ENCODE measurements at places on chromosomes 7 and 10.

DNA sequence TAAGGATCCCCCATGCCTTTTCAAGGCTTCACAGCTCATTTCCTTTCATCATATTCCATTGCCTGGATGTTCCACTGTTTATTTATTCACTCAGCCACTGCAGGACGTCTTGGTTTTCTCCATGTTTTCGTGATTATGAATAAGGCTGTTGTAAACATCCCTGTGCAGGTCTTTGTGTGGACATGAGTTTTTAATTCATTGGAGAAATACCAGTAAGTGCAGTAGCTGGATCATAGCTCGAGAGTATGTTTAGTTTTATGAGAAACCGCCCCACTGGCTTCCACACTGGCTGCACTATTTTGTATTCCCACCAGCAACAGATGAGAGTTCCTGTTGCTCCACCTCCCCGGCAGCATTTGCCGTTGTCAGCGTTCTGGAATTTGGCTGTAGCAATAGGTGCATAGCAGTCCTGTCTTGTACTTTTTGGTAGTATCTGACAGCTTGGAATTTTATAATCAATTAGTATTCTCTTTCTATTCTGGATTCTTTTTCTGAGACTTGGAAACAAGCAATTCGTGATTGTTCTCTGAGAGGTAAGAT lies 269.9 kb upstream of the PITRM1 start:
- DNase-seq: no peak

DNA sequence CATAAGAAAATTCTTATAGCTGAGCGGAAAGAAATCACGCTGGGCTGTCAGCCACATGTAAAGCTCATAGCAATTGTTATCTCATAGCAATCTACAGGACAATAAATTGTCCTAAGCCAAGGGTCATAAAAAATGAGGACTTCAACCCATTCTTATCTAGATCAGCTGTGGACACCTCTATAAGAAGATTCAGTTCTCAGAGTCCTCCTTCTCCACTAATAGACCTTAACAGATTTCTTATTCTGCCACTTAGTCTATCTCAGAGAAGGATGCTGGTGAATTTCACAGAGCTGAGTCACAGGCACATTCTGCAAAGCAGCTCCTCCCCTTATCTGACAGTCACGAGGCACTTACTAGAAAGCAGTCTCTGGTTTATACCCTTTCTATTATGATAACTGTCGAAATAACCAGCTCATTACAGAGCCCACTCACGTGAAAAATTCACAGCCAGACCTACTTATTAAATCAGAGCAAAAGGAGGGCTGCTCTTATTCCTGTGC lies 185.3 kb upstream of the PCLO start:
- DNase-seq: no peak

DNA sequence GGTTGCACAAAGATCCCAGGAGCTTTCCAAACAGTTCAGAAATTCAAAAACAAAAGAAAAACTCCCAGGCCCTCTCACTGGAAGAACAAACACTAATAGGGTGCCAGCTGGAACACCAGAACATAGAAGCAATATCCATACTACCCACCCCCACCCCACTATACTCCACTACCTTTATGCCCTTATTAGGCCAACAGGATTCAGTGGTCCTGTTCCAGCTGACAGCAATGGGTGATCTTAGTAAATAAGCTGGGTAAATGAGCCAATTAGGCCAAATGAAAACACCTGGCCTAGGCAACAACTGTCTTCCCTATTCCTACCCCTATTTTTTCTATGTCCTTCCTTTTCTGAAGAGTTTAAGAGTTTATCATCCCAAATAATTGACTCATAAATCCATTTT lies 11.7 kb downstream of the NOC3L start:
- no peak for DNase-seq

DNA sequence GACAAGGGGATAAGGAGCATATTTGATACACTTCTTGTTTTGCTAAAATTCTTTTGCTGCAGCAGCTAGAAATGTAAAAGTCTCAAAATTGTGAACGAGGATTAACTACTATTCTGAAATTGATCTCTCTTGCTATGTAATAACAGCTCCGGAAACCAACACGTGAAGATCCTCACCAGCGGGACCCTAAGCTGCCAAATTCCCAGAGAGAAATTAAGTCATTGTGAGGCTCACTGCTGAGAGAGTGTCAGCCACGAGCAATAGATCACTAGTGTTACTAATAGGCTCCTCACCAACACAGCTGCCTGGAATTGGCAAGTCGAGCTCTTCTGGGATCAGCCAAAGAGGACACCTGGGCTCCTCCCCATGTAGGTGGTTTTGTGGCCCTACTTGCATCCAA lies 5.6 kb upstream of the VWA2 start:
- DNase-seq: no peak

- DNase-seq: no peak
These were observed 7.8 kb downstream of the GARIN1A start for GRCh38 chr7:128679920-128680319.

- no peak for DNase-seq
These were observed 81.9 kb downstream of the DNMBP start for GRCh38 chr10:99927721-99928280.

GRCh38 chr7:55299273-55299967 lies 65.7 kb upstream of the LANCL2 start:
- DNase-seq: no peak

DNA sequence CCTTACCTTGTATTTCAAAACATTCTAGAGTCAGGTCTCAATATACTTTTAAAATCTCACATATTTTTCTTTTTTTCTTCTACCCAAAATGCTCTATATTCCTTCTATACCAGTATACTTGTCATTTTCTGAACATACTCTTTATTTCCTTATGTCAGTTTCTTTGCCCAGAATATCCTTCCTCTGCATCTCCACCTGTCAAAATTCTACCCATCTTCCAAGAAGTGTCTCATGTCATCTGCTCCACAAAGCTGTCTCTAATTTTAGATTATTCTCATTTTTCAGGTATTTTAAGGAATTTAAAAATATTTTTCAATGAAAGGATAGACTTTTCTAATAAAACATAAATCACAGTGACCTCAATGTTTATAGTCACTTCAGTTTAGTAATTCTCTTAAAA lies 328.0 kb upstream of the SMIM30 start:
- DNase-seq: no peak

DNA sequence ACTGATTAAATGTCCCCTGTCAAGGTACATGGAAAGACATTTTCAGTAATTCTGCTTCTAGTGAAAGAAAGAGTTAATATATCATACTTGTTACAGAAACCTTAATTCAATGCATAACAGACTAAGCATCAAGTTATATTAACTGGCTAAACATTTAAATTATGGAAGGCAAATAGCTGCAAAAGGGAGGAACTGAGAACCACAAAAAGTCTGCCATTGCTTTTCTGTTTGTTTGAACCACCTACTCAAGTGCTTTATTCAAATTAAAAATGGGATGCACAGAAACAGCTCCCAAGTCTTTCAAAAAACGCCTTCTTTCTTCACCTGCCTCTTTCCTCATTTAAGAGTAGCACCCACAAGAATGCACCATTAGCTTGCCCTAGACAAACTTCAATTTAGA lies 271.9 kb downstream of the RNLS start:
- DNase-seq: no peak

DNA sequence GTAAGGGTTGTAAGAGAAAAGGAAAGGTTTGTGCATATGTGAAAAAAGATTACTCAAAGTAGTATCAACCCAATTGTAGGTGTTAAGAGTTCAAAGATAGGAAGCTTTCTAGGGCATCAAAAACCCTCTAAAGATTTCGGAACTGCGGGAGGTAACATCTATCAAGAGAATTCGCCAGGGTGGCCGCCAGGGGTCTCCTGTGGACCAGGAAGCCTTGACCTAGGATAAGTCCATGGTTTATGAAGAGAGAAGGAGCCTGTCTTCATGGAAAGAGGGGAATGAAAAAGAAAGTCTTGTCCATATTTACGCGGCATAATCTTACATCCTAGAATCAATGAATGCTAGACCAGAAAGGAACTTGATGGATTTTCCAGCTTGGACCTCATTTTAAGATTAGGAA lies 140.7 kb upstream of the CALCR start:
- DNase-seq: peak; percentile 25

DNA sequence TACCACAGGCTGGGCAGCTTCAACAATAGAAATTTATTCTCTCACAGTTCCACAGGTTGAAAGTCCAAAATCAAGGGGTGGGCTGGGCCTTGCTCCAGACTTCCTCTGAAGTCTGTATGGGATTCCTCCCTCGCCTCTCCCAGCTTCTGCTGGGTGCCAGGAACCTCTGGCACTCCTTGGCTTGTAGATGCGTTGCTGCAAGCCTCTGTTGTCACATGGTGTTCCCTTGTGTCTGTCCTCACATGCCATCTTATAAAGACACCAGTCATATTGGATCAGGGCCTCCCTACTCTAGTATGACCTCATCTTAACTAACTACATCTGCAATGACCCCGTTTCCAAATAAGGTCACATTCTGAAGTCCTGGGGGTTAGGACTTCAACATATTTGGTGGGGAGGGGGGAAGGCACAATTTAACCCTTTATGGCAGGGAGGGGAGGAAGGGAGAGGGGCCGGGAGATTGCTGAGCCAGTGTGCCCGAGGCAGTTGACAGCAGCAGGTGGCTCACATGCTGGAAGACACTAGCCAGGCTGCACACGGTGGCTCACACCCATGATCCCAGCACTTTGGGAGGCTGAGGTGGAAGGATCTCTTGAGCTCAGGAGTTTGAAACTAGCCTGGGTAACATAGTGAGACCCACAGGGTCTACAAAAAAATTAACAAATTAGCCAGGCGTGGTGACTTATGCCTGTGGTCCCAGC lies 18.8 kb downstream of the ZNF282 start:
- no peak for DNase-seq

- no peak for DNase-seq
These were observed 54.5 kb downstream of the INSIG1 start for GRCh38 chr7:155352076-155352752.

DNA sequence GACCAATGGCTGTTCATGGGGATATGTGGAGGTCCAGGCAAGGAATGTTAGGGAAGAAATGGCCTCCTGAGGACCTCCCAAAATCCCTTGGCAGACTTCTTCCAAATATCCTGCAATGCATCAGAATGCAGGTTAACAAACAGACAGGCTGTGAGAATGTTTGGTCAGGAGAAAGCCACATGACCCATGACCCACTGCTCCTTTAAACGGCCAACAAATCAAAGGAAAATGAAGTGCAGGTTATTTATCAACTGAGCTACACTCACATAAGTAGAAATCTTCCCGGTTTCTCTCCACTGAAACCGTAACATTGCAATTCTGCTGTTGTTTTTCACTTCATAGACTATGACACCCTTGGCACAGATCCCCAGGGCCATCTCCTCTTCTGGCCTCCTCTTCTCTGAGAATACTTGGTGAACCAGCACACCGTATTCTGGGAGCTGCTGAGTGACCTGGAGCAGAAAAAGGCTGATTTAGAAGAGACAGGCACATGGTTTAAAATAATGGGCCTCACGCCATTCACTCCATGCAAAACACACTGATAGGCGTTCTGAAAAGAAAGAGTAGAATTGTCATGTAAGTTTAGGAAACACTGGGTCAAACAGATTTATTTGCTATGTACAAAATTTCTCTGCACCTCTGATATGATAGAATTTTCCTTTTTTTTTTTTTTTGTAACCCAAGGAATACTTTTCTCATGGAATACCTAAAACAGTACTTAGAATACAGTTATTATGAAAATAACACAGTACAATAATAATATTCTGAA lies 67.8 kb downstream of the FRMPD2 start:
- DNase-seq: no peak

- DNase-seq: no peak
These were observed 49.4 kb downstream of the HK1 start for GRCh38 chr10:69327463-69328379.

DNA sequence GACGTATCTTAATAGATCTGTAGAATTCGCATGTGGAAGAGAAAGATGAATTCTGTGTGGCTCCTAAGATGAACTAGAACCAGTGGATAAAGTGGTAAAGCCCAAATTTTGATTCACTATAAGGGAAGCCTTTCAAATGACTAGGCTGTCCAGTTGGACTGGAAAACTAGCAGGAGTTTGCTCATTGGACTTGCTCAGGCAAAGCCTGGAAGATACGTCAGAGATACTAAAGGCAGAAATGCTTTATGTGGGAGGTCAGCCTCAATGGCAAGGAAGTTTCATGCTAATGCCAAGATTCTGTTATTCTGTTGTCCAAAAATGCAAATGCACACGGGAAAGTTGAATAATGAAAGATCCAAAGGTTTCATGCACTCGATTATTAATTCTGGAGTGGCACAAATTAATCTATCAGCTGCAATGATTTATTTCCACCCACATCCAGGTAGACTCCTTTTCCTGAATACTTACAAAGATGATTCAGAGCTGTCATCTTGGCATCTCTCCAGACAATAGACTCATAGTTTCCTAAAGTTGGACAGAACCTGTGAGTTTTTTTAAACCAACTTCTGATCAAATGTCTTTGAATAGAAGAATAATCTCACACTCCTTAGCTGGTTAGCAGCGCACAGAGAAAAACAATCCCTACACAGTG lies 20.5 kb upstream of the PPP1R3C start:
- no peak for DNase-seq

- no peak for DNase-seq
These were observed 155.4 kb downstream of the SEC23IP start for GRCh38 chr10:120047926-120048325.

- no peak for DNase-seq
These were observed 41.1 kb downstream of the FAM20C start for GRCh38 chr7:233249-234035.

DNA sequence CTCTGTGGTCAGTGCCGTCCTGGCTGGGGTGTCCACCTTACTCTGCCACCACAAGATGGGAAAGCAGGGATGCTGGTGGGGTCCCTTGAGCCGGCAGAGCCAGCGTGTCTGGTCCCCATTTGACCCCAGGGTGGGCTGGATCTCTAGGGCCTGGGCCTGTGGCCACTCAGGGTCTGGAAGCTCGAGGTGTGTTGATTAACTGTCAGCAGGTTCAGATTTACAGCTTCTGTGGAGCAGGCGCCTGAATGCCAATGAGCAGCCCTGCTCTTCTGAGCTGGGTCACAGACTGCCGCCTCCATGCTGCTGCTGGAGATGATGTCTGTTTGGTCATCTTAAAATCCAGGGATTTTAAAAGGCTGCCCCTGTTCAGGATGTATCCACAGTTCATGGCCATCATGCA lies 11.3 kb upstream of the DPYSL4 start:
- DNase-seq: no peak

DNA sequence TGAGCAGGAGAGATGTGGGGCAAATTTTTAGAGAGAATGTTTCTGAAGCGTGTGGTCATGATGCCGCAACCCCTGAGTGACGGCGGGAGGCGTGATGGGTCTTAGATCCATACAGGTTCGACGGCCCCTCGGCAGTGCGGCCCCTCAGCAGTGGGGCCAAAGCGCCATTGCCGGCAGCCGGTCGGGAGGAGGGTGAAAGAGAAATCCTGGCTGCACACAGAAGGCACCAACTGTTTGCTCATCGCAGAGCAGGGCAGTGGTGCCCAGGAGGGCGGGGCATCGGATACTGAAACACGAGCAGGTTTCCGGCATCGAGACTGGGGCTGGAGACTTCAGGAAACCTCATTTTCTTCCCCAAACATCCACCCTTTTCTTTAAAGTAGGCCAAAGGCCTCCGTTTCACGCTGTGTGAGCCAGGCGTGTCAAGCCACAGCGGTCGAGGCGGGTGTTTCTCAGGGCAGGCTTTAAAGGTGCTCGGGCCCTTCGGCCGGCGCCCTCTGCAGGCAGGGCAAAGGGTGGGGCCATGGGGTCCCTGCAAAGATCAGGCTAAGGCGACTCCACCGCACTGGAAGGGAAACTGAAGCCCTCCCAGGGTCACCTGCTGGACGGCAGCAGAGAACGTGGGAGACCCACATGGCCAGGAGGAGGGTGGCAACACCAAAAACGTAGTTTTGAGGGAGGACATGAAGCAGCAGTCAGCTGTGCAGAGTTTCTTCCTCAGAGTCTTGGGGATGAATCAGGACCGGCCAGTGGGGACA lies 42.0 kb upstream of the PPP2R2D start:
- no peak for DNase-seq

GRCh38 chr7:138125598-138126111 lies 49.4 kb downstream of the AKR1D1 start:
- no peak for DNase-seq
